ENCODE measurements at places on chromosomes 3 and 15. TPM values are rescaled to one million over a fixed set of nuclear protein-coding genes. Genes with fewer than 3 reads are reported as not detected.

The DHFR2 gene
- 2.9 TPM for total RNA-seq

The STRIT1 gene
- total RNA-seq = not detected

The AHSG gene
- total RNA-seq = not detected

The REC114 gene
- not detected for total RNA-seq

The FRMD5 gene
- total RNA-seq = 1.5 TPM

The POLQ gene
- total RNA-seq = 2.9 TPM

The PPP1R14D gene
- not detected for total RNA-seq

The ALDH1A2 gene
- 0.54 TPM for total RNA-seq

The TUBGCP4 gene
- total RNA-seq = 11.1 TPM

The MYO5C gene
- 1.4 TPM for total RNA-seq

The FOXL2 gene
- not detected for total RNA-seq

The PLSCR2 gene
- not detected for total RNA-seq

The TATDN2 gene
- 31.8 TPM for total RNA-seq

The ESYT3 gene
- total RNA-seq = 0.70 TPM

The FGF7 gene
- total RNA-seq = not detected

The CGNL1 gene
- total RNA-seq = 7.1 TPM

The ADAMTSL3 gene
- total RNA-seq = 0.49 TPM

The NUP210 gene
- total RNA-seq = 1.3 TPM

The GOLGA8Q gene
- total RNA-seq = 3.2 TPM

The PRRT3 gene
- total RNA-seq = 7.6 TPM

The TMEM108 gene
- total RNA-seq = 7.1 TPM

The RLBP1 gene
- not detected for total RNA-seq

The TMEM207 gene
- total RNA-seq = not detected

The ISG20 gene
- 4.5 TPM for total RNA-seq

The PAQR5 gene
- not detected for total RNA-seq

The SIDT1 gene
- not detected for total RNA-seq

The C2CD4A gene
- 0.10 TPM for total RNA-seq

The CLDN18 gene
- not detected for total RNA-seq

The ACAD9 gene
- total RNA-seq = 45.7 TPM

The SQOR gene
- 10.9 TPM for total RNA-seq

The COL6A5 gene
- not detected for total RNA-seq

The CFAP91 gene
- not detected for total RNA-seq

The FGD5 gene
- total RNA-seq = 0.22 TPM

The P2RY14 gene
- not detected for total RNA-seq

The MAGI1 gene
- total RNA-seq = 18.9 TPM

The SPSB4 gene
- 2.7 TPM for total RNA-seq

The ITPKA gene
- total RNA-seq = 0.36 TPM

The TMEM212 gene
- not detected for total RNA-seq

The CAMKV gene
- not detected for total RNA-seq

The COL8A1 gene
- 3,570 TPM for total RNA-seq

The CDCP1 gene
- total RNA-seq = 0.48 TPM

The ZNF662 gene
- not detected for total RNA-seq

The SLC28A2 gene
- not detected for total RNA-seq

The ATP13A5 gene
- total RNA-seq = not detected

The SCN11A gene
- total RNA-seq = not detected

The AGBL1 gene
- not detected for total RNA-seq

The ZBBX gene
- not detected for total RNA-seq

The ITIH4 gene
- total RNA-seq = 8.3 TPM

The SST gene
- not detected for total RNA-seq

The SUMF1 gene
- total RNA-seq = 48.5 TPM

The SCAANT1 gene
- total RNA-seq = not detected

The XXYLT1 gene
- 51.3 TPM for total RNA-seq

The SLC4A7 gene
- 67.4 TPM for total RNA-seq

The BFSP2 gene
- total RNA-seq = not detected

The CYP8B1 gene
- not detected for total RNA-seq

The LSAMP gene
- total RNA-seq = 1.8 TPM

The MESP1 gene
- 2.7 TPM for total RNA-seq

The CD200 gene
- 1.8 TPM for total RNA-seq

The MYZAP gene
- 1.9 TPM for total RNA-seq

The ADAMTS9 gene
- 4.6 TPM for total RNA-seq

Data from chondrocyte (in vitro differentiated cells).